ENCODE measurements at places on chromosomes 3 and 15.

- no peak for DNase-seq
These were observed 1.3 kb downstream of the TNK2 start for GRCh38 chr3:195906865-195907683.

DNA sequence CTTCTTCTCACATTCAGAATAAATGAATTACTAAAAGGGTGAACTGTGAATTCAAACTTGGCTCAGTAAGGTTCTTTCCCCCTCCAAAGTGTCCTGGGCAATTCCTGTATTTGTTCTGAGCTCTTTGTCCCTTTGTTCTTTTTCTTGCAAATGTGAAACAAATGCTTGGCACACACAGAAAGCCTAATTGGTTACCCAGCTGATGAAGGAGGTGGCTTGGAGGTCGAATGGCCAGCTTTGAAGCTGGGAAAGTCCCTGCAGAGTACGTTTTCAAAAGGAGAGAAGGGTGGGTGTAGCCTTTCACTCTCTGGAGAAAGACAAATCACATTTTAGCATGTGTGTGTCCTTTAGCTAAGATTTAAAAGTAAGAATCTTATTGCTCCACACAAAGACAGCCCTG lies 154.4 kb downstream of the PEX5L start:
- peak; percentile 14 for DNase-seq

DNA sequence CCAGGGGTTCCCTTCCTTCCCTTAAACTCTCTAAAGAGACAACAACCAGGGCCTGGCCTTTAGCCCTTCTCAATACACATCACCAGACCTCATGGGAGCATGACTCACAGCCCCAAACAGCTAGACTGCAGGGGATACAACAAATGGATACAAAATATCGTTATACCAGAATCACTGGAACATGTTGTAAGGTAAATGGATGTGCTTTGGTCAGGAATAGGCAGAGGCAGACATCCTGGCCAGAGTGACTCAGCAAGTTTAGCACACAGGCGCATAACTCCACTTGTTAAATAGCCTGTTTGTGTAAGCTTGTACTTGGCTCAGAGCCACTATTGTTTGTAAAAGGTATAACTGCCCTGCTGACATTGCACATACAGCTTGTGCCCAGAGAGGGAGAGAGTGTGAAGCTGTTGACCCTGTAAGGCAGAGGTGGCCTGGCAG lies 18.3 kb downstream of the TMED3 start:
- no peak for DNase-seq

GRCh38 chr3:73214846-73215245 lies 153.4 kb downstream of the EBLN2 start:
- no peak for DNase-seq

- no peak for DNase-seq
These were observed 6.2 kb downstream of the TGFBR2 start for GRCh38 chr3:30612437-30613132.

- DNase-seq = no peak
These were observed 23.1 kb downstream of the PLSCR5 start for GRCh38 chr3:146581951-146582467.

DNA sequence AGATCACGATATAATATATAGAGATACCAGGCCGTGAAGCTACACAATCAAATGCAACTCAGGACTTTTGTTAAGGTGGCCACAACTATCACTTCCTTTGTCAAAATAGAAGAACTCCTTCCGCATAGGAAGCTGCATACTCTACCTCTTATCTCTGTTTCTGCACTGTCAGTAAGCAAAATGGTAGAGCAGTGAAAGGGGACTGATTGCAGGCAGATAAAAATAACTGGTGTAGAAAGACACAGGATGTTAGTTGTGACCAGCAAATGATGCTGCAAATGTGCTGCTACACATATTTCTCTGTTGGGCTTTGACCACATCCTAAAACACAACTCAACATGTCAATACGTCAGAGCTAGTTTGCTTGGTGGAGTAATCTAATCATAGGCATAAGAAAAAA lies 16.3 kb upstream of the TRAT1 start:
- DNase-seq = no peak

DNA sequence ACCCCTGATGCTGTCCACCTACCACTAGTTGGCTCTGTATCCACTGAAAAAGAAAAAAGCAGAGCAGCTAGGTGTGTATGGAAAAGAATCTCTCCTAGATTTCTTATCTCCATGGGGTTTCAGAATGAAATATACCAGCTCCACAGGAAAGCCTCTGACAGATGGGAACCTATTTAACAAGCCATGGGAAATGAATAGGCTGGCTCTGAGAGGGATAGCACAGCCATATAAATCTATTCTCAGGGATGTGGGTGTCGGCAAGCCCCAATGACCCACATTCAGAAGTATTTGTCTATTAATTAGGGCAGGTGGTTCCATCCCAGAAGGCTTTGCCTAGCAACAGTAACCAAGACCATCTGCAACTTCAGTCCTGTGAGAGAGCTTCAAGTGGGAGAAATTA lies 694.1 kb downstream of the AGBL1 start:
- DNase-seq = no peak

DNA sequence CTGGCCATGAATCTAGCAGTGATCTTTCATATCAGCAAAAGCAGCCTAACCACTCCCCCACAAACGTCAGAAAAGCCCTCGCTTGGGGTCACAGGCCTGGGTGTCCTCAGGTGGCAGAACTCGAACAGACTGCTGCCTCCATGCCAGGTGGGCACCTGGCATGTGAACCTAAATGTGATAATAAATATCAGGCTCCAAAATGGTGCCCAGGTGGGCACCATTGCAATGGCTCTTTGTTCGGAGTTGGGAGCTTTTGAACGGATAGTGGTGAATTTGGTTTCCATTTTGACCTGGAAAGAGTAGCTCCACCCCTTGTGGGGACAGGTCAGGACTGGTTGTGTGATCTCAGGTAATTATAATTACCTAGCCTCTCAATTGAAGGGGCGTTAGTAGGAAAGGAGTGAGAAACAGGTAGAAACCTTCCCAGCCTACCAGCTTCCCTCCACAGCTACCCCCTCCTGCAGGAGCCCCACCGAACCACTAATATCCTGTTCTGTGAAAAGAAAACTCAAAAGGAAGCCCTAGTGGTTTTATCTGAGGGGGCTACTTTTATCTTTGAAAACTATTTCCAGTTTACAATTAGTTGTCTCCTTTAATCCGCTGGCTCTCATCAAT lies 18.1 kb downstream of the MYO1E start:
- DNase-seq = no peak

GRCh38 chr3:99128725-99129505 lies 227.4 kb upstream of the DCBLD2 start:
- no peak for DNase-seq

- DNase-seq = no peak
These were observed 84.8 kb downstream of the CPN2 start for GRCh38 chr3:194265996-194266964.

DNA sequence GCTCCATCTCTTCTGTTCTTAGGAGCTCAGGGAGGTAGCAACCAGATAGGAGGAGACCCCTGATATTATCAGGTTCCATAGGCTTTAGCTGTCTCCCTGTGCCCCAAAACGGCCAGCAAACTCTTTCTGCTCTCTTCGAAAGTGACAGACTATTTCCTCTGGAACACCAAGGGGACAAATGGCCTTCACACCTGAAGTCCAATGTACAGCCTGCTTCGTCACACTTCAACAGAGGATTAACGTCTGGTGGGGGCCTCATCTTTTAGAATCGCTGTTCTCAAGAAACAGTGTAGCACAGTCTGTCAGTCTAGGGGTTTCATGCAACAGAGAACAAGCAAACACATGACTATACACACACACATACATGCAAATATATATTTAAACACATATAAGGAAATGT lies 152.4 kb upstream of the SETMAR start:
- DNase-seq = no peak

DNA sequence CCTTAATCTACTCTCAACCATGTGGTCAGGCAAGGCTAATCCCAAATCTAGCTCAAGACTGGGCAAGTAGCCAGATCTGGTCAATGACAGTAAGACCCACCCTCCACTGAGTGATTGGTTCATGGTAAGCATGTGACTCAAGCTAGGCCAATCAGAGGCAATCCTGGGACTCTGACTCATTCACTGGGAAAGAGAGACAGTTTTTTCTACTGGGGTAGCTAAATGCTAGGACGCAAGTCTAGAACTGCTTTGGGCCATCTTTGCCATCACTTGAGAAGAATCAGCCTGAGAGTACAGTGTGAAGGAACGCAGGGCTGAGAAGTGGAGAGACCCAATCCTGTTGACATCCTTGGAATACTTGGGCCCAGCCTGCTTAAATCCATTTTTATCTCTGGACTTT lies 9.4 kb upstream of the RAD18 start:
- DNase-seq = no peak

DNA sequence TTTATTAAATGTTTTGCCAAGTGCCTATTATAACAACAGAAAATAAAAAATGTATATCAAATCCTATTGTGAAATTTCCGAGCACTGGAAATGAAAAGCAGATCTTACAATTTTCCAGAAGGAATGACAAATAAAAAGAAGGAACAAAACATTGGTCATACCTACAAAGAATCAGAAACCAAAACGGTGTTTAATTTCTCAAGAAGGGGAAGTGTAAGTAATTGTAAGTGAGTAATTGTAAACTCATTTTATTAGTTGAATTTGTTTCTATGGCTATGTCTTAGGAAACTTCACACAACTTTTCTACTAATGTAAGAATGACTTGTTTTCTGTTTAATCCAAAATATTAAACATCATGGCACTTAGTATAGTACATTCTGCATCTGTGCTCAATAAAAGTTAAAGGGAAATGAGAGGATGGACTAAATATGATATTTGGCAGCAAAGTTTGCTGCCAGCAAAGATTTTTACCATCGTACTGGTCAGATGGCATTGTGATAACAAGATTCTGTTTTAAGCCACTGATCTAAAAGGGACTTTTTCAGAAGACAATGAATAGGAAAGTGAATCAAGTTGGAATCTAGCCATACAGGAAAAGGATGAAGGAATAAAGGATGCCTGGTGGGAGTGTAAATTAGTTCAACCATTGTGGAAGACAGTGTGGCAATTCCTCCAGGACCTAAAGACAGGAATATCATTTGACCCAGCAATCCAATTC lies 232.4 kb downstream of the NFKBIZ start:
- no peak for DNase-seq

GRCh38 chr15:96054621-96055020 lies 275.9 kb upstream of the NR2F2 start:
- DNase-seq = no peak

- no peak for DNase-seq
These were observed 8.9 kb downstream of the GPR149 start for GRCh38 chr3:154421083-154421482.

GRCh38 chr3:150169330-150169940 lies 198.7 kb upstream of the PFN2 start:
- no peak for DNase-seq

Data from amygdala (tissue), 56 donors.